ENCODE measurements at places on chromosomes 11 and 22.

DNA sequence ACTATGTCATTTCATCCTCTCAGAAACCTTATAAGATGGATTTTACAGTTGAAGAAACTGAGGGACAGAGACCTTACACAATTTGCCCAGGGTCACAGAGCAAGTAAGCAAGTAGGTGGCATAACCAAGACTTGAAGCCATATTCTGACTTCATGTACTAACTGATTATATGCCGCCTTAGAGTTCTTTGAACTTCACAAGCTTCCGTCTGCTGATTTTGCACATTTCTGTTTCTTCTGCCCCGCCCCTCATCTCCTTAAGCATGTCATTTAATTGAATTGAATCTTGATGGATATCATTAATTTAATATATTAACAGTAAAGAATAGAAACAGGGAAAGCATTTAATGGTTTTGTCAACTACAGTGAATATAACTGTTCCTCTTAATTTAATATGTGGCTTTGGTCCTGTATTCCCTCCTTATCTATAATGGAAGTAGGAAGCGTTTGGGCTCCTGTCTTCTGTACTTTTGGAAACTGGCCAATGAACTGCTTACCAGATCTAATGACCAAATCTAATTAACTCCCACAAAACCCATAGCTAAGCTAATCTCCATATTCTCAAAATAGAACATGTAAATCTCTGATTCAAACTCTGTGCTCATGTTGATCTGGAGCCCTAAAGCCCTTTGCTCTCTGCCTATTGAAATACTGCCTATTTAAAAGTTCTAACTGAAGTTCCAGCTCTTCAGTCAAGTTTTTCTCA, 30.4 kb downstream of the SIK2 start:
- H3K27ac ChIP-seq = no peak overlapping the region
- H3K36me3 ChIP-seq = peaks cover 3% of the 10 kb centered on the region
- no peak overlapping the region for H3K4me3 ChIP-seq
- peaks cover 3% of the 10 kb centered on the region for H3K4me1 ChIP-seq
- no peaks in the 10 kb centered on the region for H3K27me3 ChIP-seq
- DNase-seq = no peak

GRCh38 chr22:43266076-43266475, 77.1 kb downstream of the SCUBE1 start:
- H3K36me3 ChIP-seq = no peaks in the 10 kb centered on the region
- DNase-seq = no peak
- H3K27ac ChIP-seq = no peak overlapping the region
- peaks cover 24% of the 10 kb centered on the region for H3K4me1 ChIP-seq
- H3K27me3 ChIP-seq = peaks cover 10% of the 10 kb centered on the region

DNA sequence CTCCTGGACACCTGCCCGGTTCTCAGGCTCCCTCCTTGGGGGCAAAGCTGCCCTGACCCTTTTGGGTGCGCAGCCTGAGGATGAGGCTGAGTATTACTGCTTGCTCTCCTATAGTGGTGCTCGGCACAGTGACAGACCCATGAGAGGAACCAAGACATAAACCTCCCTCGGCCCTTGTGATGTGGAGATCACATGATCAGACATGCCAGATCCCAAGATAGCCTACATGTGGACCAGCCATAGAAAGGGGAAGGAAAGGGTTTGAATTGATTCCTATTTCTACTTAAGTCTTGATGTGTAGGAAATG, 125.3 kb downstream of the VPREB1 start:
- H3K36me3 ChIP-seq = no peaks in the 10 kb centered on the region
- peak; percentile 21 for DNase-seq
- peak overlapping the region; percentile 78 for H3K4me3 ChIP-seq
- H3K4me1 ChIP-seq = peaks cover 66% of the 10 kb centered on the region
- peak overlapping the region; percentile 96 for H3K27ac ChIP-seq

DNA sequence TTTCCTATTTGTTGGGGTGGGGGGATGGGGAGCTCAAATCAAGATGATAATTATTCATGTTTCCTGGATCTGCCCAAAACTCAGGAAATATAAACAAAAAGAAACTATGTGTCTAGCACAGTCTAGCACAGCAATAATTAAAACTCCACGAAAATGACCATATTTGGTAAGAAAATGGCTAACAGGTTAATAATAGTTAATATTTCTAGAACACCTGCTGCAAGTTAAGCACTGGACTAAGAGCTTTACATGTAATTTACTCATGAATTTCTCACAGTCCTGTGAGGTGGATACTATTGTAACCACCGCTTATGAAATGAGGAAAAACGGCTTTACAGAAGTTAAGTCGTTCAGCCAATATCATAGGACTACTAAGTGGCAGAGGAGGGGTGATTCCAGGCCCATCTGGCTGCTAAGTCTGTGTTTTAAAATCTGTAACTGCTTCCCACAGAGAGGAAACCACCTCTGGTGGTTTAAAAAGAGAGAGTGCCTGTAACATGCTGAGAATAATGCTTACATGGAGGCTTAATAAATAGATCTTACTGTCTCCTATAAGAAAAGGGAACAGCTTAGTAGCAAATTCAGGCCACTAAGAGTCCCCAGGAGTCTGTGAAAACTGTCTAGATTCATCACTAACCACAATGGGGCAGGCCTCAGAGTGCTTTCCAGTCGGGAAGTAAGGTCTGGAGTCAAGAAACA, 11.0 kb upstream of the AMOTL1 start:
- DNase-seq = no peak
- H3K36me3 ChIP-seq = no peaks in the 10 kb centered on the region
- no peaks in the 10 kb centered on the region for H3K4me1 ChIP-seq
- H3K27me3 ChIP-seq = peaks cover 2% of the 10 kb centered on the region

GRCh38 chr11:133918608-133919260, 38.0 kb downstream of the IGSF9B start:
- DNase-seq = no peak
- no peak overlapping the region for H3K27ac ChIP-seq
- H3K36me3 ChIP-seq = no peaks in the 10 kb centered on the region

GRCh38 chr11:87317441-87317840, 279.7 kb downstream of the TMEM135 start:
- H3K36me3 ChIP-seq = peaks cover 20% of the 10 kb centered on the region
- no peak for DNase-seq
- H3K27me3 ChIP-seq = no peaks in the 10 kb centered on the region
- no peaks in the 10 kb centered on the region for H3K4me1 ChIP-seq
- no peak overlapping the region for H3K4me3 ChIP-seq
- no peak overlapping the region for H3K27ac ChIP-seq
